IPS DF 19.7 (cell line): ENCODE measurements at places on chromosomes 13 and 19.

DNA sequence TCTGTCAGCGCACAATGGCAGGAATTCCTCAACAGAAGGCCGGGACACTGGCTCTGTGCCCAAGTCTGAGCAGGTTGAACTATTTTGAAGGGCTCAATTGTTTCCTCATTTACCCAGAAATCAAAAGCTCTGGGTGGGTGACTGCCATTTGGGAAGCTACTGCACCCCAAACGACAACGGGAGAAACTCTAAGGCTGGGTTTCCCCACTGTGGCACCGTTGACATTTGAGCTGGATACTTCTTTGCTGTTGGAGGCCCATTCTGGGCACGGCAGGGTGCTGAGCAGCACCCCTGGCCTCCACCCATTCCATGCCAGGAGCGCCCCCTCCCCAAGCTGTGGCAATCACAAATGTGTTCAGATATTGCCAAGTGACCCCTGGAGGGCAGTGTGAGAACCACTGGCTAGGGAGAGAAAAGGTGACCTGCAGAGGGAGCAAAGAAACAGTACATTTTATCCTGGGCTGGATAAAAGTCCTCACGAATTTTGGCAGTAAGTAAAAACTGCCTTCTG lies 62.5 kb downstream of the RFX2 start:
- DNase-seq, result peak; percentile 45

GRCh38 chr13:114124921-114125320 lies 7.5 kb downstream of the RASA3 start:
- DNase-seq, result no peak

DNA sequence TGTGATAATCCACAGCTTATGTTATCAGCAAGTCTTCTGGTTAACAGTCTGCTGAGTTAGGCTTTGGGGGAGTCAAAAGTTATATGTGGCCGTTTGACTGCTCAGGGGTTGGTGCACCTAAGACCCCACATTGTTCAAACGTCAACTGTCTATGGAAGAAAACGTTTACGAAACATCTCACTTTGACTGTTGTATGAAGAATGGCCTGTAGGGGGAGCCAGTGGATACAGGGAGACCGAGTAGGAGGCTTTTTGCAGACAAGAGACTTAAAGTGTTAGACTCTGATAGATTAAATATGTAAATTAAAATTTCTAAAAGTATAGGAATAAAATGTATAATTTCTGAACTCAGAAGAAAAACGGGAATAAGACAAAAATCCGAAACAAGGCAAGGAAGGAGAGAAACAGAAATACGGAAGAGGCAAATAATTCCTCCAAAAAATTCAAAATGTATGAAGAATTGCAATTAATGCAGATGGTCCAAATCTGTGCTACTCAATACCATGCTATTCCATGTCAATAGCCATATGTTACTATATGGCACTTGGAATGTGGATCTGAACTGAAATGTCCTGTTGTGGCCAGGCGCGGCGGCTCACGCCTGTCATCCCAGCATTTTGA lies 37.8 kb downstream of the TNFSF14 start:
- DNase-seq, result peak; percentile 28

DNA sequence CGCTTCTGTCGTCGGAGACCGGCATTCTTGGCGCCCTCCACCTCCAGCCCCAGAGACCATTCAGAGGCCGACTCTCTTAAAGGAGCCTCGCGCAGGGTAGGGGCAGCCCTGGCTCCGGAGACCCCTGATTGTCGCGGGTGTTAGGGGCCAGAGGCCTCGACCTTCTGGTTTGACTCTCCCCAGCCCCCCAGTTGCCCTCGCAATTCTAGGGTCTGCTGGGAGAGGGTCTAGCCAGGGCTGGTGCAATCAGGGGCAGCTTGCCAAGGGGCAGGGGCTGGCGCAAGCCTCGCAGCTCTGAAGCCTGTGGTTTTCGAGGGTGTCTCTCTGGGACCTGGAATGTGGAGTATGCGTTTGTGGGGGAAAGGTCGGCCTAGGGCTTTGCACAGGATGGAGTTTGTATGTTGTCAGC lies 1.6 kb upstream of the SLC7A10 start:
- DNase-seq, result no peak

DNA sequence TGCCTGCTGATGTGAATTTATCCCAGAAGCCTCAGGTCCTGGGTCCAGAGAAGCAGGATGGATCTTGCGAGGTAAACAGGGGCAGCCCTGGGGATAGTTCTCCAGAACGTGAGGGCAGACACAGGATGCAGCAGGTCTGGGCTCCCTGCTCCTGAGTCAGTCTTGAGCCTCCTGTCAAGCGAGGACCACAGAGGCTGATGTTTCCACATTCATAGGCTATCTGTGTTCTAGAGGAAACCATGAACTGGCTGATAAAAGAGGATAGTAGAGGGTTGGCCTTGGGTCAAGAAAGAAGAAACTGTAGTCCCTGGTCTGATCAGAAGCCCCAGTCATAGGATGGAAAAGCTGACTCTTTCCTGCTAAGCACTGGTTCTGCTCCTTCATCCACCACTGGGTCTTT lies 2.2 kb downstream of the ZNF175 start:
- DNase-seq, result no peak

- no peak for DNase-seq
Measured at GRCh38 chr13:77358001-77358400, 31.1 kb upstream of the MYCBP2 start.

GRCh38 chr13:33123066-33123859 lies 107.0 kb downstream of the KL start:
- no peak for DNase-seq

GRCh38 chr19:947707-948539 lies 22.1 kb downstream of the ARID3A start:
- no peak for DNase-seq

DNA sequence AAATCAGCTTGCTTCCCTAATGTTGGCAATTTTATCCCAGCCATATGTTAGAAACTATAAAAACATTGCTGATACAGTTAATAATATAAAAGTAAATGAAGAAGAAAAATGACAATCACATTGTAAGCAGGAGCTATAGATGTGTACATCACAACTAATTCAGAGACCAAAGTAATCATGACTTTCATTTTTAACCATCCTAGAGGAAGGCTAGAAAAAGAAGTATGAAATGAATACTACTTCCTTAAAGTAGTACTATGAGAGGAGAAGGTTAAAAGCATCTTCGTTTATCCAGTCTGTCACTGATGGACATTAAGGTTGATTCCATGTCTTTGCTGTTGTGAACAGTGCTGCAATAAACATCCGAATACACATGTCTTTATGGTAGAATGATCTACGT lies 135.5 kb downstream of the IRS2 start:
- DNase-seq, result no peak

DNA sequence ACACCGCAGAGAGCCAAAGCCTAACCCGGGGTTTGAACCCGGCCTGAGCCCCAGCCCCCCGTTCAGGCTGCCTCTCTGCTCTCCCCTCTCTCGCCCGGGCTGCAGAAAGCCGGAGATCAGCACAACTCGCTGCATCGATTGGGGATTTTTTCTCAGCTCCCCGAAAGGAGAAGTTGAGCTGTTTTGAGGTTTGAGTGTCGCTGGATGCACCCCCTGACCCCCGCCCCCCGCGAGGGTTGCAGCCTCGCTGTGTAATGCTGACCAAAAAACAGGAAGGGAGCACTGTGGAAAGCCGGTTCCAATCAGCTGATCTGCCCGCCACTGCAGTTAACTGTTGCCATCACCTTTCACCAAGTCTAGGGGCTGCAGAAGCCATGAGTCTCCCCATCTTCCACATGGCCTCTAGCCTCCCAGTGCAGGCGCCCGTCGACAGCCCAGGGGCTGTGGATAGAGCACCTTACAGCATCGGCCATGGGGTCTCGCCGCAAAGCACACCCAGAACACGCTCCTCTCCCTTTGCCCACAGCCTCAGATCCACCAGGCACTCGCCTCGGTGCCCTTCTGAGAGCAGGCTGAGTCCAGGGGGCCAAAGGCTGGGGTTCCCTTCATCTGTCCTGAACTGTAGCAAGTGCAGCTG lies 34.5 kb downstream of the MYO9B start:
- DNase-seq, result no peak

GRCh38 chr13:20311596-20311995 lies 79.5 kb upstream of the GJB6 start:
- no peak for DNase-seq

GRCh38 chr13:28286263-28286662 lies 147.9 kb downstream of the PAN3 start:
- no peak for DNase-seq

DNA sequence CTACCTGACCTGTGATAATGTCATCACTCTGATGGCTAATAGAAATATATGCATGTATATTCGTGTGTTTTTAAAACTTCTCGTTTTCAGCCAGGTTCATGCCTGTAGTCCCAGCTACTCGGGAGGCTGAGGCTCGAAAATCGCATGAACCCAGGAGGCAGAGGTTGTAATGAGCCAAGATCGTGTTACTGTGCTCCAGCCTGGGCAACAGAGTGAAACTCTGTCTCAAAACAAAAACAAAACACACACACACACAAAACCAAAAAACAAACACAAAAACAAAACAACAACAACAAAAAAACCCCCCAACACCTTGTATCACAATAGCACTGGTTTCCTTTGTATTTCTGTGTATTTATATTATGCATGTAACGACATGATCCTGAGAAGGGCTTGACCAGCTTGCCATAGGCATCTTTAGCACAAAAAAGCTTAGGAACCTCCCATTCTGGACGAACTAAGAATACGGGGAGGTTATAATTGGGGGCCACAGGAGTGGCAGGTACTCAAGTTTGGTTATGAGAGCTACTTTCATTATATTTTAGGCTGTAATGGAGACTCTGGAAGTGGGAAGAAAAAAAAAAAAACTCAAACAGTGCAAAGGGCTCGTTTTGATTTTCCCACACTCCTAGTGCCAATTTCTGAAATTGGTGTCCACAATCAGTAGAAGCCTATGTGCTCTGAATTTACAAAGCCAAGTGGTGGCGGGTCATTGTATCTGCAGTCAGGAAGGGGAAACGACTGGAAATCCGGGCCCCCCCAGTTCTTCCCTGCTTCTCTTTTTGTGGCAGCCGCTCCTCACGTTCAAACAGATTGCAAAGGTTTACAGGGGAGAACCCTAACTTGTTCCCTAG lies 1.2 kb upstream of the ACP7 start:
- DNase-seq, result no peak

- no peak for DNase-seq
Measured at GRCh38 chr19:29375429-29376119, 150.2 kb upstream of the VSTM2B start.

GRCh38 chr13:21318891-21319532 lies 140.1 kb downstream of the ZDHHC20 start:
- DNase-seq, result no peak

DNA sequence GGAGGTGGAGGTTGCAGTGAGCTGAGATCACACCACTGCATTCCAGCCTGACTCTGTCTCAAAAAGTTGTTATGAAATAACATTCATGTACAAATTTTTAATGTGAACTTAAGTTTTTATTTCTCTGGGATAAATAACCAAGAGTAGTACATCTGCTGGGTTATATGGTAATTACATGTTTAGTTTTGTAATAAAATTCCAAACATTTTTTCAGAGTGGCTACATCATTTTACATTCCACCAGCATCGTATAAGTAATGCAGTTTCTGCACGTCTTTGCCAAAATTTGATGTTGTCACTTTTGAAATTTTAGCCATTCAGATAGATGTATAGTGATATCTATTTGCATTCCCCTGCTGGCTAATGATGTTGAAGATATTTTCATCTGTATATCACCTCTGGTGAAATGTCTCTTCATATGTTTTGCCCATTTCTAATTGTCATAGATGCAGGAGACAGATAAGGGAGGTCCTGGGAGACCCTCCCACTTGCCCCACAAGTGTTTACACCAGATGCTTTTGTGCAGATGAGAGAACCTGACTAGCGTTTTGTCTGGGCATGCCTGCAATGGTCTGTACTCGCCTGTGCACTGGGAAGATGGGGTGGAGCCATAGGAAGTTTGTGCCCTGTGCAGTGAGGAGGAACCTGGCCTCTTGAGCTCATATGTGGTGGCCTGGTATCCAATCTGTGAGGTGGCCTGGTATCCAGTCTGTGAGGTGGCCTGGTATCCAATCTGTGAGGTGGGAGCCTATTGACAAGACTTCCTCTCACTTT lies 12.7 kb upstream of the KBTBD6 start:
- DNase-seq, result no peak

GRCh38 chr19:12872941-12873890 lies 8.0 kb downstream of the DNASE2 start:
- DNase-seq, result peak; percentile 28

GRCh38 chr13:50650592-50651504 lies 192.6 kb downstream of the DLEU7 start:
- DNase-seq, result no peak

GRCh38 chr13:80030491-80030890 lies 310.4 kb downstream of the SPRY2 start:
- DNase-seq, result no peak

- no peak for DNase-seq
Measured at GRCh38 chr19:28913626-28914025, 299.3 kb downstream of the UQCRFS1 start.

DNA sequence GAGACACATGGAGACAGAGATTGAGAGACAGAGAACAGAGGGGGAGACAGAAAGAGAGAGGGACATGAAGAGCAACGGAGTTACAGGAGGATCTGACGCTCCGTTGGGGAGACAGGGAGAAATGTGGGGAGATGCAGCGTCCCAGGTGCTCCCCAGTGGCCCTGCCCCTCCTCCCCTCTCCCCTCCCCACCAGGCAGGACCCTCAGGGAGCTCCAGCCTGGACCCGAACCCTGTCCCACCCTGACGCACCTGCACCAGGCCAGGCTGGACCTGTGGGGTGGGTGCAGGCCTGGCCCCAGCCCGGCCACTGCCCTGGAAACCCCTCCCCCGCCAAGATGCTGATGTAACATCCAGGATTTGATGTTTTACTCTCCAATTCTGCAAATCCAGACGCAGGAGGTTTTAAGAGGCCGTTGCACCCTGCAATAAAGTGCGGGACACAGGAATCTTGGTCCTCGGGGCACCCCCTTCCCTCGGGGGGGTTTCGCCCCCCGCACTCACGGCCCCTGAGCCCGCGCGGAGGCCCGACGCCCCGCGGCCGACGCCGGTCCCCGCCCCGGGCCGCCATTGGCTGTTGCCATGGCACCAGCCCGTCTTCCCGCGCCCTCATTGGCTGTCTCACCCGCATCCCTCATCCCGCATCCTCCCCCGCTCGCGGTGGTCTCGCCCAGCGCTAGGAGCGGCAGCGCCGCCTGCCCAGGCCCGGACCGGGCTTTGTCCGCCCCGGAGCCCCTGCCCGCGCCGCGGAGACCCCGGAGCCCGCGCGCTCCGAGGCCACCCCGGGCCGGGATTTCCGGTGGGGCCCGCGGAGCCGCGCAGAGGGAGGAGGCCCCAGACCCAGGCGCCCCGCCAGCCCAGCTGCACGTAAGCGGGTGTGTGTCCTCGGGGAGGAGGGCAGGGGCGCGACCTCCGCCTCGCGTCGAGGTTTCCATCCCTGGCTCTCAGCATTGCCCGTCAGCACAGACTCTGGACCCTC lies at the start of gene APC2:
Gene APC2, plus strand, starts transcription at position 655 of the 976 bp plus-strand sequence. CDS start 2,881 bp downstream, outside the sequence.
- DNase-seq, result no peak

- DNase-seq, result no peak
Measured at GRCh38 chr19:2251106-2252054, 2.3 kb downstream of the AMH start.

- DNase-seq, result no peak
Measured at GRCh38 chr19:38151242-38151641, 72.8 kb downstream of the DPF1 start.
